ENCODE measurements at places on chromosomes 3 and 15.

DNA sequence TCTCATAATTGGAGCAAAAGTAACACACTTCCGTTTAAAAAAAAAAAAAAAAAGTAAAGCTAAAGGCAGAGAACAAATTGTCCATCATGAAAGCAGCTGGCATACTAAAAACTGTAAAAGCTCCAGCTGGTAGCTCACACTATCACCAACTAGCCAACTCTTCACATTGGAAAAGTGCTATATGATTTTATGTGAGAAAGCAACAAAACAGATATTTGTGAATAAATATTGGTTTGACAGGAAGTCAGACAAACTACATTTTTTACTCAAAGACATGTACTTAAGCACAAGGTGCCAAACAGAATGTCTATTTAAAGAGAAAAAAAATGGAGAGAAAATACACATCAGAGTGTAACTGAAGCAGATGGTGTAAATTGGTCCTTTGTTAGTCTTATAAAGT, 231.2 kb upstream of the CADM2 start:
- DNase-seq: no peak

GRCh38 chr3:45347315-45348000, 40.9 kb upstream of the LARS2 start:
- DNase-seq: no peak

GRCh38 chr15:54374184-54374952, 396.1 kb downstream of the UNC13C start:
- no peak for DNase-seq

DNA sequence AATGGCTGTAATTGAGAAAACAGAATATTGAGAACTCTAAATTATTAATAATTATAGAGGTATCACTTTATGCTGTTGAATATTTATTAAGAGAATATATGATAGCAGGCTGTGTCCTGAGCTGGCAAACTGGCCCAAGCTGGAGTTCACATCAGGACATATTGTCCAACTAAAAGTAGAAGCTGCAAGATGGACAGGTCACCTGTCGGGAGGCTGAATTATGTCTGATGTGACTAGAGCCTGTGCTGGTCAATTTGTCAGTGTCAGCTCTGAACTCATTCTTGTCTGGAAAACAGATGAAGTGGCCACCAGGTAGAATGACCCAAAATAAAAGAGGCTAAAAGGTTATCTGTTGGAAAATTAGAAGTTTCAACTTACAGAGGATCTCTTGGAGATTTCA, 392.2 kb downstream of the LRTM1 start:
- DNase-seq: no peak

GRCh38 chr15:78983146-78983918, 38.5 kb upstream of the CTSH start:
- DNase-seq: no peak

DNA sequence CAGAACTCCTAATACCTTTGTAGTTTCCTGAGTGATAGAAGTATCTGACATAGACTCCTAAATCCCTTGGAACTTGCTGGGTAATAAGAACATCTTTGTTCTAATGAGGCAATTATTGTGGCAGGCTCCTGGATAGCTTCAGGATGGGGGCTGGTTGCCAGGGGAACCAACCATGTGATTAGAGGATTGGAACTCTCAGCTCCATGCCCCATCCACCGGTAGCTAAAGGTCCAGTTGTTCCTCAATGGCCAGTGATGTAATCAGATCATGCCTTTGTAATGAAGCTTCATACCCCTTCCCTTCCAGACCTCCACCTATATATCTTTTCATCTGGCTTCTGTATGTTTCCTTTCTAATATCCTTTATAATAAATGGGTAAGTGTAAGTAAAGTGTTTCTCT, 221.2 kb upstream of the ALCAM start:
- DNase-seq: no peak

- no peak for DNase-seq
Measured at GRCh38 chr3:42518800-42519567, 16.5 kb downstream of the VIPR1 start.

DNA sequence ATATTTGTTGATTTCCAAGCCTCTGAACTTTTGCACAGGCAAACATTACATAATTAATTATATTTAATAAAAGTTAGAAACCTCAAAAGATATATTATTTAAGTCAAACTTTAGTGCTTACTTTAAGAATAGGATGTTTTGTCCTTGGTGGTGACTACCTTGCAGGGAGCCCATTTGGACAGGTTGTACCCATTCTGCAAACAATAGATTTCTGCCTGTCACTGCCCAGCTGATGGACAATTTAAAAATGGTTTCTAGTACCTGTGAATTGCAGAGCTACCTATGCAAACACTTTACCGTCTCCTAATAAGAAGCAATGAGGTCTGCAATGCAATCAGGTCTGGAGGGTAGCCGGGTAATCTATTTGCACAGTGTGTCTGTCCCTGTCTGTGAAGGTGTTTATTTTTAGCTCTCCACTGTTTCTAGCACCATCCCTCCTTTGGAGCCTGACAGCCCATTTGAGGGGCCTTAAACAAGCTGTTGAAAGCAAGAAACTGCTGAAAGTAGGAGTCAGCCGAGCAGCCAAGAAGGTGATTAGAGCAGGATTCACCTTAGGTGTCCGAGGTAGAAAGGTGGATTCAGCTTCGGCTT, 556.2 kb upstream of the CFAP20DC start:
- DNase-seq: peak; percentile 64

DNA sequence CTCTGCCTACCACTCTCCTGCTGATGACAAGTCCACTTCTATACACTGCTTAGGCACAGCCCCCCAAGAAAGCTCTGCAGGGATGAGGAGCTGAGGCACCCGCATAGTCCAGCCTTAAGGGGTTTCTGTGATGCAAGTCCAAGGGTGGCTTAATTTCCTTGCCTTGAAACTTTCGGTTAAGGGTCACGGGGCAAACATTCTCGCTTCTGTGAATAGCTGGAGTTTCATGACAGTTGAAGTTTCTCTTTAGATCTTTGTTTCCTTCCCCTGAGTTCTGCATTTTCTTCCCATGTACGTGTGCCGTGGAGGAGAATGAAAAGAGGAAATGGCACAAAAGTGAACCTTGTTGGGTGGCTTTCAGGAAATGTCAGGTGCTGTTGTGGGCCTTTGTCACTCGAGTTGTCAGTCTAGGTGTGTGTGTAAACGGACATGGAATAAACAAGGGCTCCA, 7.0 kb downstream of the GPR160 start:
- peak; percentile 6 for DNase-seq

- DNase-seq: no peak
Measured at GRCh38 chr3:48708481-48708889, 8.5 kb downstream of the IP6K2 start.

- DNase-seq: no peak
Measured at GRCh38 chr3:106247902-106248684, 379.3 kb upstream of the CBLB start.

DNA sequence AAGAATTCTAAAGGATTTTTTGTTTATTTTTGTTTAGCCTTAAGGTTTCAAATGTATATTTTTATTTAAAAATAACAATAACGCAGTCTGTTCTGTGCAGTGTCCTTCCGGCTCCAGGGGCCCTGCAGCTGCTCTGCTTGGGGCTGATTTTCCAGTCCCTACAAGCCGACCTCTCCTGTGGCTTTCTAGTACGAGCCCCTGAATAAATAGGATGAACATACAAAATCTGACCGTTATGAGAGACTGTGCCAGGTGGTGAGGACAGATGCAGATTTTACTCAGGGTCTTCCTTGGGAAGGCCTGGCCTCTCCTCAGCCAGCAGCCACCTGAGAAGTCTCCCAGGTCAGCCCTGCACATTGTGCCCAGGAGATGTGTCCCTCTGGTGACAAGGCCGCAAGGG, 59.2 kb upstream of the ADAMTS17 start:
- no peak for DNase-seq

GRCh38 chr3:184751204-184752040, 39.6 kb upstream of the MAGEF1 start:
- DNase-seq: no peak

DNA sequence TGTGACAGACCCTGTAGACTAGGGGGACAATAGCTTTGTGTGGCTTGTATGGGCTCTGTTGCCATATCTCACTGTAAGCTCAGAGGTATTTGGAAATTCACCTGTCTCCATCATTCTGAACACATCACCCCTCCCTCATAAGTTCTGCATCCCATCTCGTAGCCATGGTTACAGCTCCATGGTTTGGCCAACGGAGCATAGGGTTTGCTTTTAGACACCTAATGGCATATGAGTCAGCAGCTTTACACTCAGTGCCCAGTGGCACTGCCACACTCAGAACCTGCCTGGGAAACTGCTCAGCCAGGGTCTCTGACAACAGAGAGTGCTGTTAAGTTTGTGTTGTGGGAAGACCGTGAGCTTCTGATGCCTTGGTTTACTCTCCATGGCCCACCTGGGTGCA, 67.3 kb downstream of the CCK start:
- no peak for DNase-seq

GRCh38 chr3:10986592-10986991, 6.0 kb upstream of the SLC6A1 start:
- DNase-seq: no peak

GRCh38 chr3:183591881-183592521, 36.5 kb upstream of the KLHL6 start:
- no peak for DNase-seq

- DNase-seq: no peak
Measured at GRCh38 chr15:62357431-62357830, 192.3 kb upstream of the C2CD4B start.

GRCh38 chr15:96184297-96184696, 146.2 kb upstream of the NR2F2 start:
- no peak for DNase-seq

DNA sequence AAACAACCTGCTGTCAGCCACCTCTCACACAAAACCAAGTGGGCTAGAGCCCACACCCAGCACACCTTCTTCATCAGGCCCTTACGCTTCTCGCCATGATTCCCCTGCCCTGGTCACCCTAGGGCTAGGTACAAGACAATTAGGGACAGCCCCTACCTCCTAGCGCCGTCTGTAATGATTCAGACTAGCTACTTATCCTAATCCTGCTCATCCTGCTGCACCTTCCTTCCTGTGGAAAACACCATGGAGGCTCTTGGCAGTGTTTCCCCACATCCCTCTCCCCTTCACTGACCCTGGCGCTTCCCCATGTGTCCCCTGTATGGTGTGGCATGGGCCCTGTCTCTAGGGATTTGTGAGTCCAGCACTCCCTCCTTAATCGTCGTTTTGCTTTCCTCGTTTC, 39.6 kb upstream of the ICE2 start:
- no peak for DNase-seq

DNA sequence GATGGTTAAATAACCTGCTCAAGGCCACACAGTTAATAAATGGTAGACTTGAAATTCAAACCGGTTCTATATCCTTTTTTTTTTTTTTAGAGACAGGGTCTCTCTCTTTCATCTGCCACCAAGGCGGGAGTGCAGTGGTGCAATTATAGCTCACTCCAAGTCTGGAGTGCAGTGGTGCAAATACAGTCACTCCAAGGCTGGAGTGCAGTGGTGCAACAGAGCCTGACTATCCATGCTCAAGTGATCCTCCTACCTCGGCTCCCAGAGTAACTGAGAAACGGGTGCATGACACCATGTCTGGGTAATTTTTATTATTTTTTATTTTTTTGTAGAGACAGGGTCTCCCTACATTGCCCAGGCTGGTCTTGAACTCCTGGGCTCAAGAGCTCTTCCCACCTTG, 23.4 kb downstream of the DPP8 start:
- no peak for DNase-seq

GRCh38 chr3:186210852-186211500, 102.1 kb upstream of the ETV5 start:
- DNase-seq: no peak

- peak; percentile 18 for DNase-seq
Measured at GRCh38 chr15:59169251-59169708, 37.4 kb upstream of the LDHAL6B start.

DNA sequence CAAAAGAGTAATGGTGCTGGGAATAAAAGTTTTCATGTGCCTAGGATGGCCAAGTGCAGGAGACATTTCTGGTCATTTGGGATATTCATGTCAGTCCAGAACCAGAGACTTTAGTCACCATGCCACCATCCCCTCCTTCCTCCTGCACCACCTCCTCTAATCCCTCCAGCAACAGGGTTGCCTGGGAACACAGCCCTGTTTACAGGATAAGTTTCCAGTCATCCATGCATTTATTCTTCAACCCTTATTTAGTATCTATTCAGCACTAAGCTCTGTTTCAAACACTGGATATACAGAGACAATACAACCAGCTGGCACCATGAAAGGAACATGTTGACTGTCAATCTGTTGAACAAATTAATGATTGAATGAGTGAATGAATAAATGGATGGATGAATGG, 211.7 kb downstream of the CLSTN2 start:
- peak; percentile 65 for DNase-seq

- no peak for DNase-seq
Measured at GRCh38 chr15:41233367-41233771, 2.3 kb downstream of the CHP1 start.

- DNase-seq: no peak
Measured at GRCh38 chr15:57421110-57421509, 44.8 kb downstream of the CGNL1 start.

GRCh38 chr15:50543556-50543955, 2.9 kb downstream of the USP50 start:
- no peak for DNase-seq

DNA sequence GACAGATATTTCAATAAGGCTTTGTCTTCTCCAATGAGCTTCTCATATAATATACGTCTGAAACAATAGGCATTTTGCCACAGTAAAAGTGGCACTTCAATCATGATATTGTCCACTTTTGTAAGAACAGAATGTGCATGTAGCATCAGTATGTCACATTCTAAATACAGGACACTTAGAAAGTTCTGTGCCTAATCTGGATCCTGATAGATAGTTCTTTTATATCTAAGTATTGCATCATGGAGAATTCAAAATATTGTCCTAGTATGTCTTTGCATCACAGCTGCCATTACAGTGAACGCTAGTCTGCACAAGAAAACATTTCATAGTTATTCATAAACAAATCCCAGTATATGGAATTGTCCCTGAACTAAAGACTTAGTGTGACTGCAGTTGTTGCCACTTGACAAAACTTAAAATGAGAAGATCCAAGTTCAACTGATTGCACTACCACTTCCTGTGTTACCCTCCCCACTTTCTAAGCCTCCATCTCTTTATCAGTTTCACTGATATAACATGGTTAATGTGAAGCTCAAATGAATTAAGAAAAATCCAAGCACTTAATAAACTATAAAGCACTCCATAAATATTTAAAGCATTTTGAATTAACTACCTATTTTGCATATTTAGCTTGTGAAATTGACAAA, 19.6 kb downstream of the LRRFIP2 start:
- DNase-seq: no peak

DNA sequence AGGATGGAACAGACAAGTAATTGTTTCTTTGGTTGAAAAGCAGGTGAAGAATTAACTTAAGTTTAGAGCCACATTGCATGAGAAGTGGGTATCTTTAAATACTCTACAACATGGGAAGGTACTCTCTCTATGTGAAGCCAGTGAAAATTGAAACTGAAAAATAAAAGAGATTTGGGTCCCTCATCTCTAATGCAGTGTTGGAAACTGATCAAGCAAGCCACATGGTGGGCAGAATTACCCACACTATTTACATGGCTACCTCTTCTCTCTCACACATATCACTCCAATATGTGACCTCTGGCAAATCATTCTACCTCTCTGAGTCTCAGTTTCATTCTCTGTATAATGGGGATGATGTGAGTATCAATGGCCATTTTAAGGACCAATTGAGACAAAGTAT, 339.0 kb downstream of the IL5RA start:
- no peak for DNase-seq

GRCh38 chr15:32851572-32851971, 133.8 kb downstream of the GREM1 start:
- no peak for DNase-seq
